Stimulated activated CD8-positive, alpha-beta memory T cell treated with anti-CD3 and anti-CD28 coated beads, Interleukin-4, amount 100 ng/mL, for 1 hour (primary cell): ENCODE measurements at places on chromosomes 1 and 21.

DNA sequence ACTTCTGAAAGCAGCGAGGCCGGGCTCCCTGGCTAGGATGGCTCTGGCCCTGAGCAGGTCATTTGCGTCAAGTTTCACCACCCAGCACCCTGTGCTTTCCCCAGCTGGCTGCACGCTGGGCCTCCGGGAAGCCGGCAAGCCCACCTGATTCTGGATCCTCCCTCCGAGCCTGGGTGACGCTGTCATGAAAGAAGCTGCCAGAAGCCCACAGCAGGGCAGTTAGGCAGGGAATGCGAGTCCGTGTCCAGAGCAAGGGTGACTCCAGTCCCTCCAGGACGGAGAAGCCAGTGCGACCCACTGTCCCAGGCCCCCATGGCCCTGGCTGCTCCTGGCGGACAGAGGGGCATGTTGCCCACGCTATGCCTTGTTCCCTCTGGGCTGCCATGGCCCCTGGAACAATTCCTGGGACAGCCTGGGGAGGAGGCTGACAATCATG, 44.4 kb upstream of the PCBP3 start:
- no peak for DNase-seq

GRCh38 chr1:243378669-243379068, 122.8 kb downstream of the SDCCAG8 start:
- no peak for DNase-seq

- no peak for DNase-seq
These were observed 51.0 kb downstream of the MYSM1 start for GRCh38 chr1:58648842-58649241.

DNA sequence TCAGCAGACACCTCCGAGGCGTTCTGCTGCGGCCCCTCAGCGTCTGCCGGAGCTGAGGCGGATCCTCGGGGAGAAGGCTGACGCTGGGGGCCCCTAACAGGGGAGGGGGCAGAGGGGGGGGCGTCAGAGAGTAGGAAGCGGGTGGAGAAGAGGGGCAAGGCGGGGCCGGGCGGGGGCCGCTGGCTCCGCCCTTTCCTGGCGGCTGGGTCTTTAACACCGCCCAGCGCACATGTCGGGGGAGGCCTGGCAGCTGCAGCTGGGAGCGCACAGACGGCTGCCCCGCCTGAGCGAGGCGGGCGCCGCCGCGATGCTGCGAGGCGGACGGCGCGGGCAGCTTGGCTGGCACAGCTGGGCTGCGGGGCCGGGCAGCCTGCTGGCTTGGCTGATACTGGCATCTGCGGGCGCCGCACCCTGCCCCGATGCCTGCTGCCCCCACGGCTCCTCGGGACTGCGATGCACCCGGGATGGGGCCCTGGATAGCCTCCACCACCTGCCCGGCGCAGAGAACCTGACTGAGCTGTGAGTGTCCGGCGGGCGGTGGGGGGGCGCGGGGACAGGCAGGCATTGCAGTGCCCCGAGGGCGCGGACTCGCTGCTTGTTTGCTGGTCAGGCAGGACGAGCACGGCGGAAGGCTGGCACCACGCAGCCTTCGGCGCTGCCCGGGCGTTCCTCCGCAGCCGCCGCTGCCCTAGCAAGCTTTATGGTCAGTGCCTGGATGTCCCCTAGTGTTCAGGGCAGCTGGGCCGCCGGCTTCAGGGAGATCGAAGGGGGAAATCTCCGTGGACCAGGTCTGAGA, at the start of gene NTRK1:
NTRK1 (plus strand) TSS at position 238 of the 796 bp plus-strand sequence; CDS start at position 308, 70 bp downstream.
- peak; percentile 22 for DNase-seq

DNA sequence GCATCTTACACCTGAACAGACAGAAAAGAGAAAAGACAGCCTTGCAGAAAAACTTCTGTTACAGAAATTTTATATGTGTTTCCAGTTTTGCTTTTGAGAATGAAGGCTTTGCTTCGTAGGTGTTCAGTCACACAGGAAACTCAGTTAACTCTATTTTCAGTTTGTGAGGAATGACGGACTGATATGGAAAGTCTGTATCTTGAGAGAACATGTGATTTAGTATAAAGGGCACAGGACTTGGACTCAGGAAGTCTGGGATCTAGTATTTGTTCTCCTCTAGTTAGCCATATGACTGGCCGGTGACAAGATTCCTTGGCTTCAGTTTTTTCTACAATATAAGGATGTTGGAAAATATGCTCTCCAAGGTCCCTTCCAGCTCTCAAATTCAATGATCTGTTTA, 149.1 kb downstream of the OLFM3 start:
- DNase-seq, result no peak

DNA sequence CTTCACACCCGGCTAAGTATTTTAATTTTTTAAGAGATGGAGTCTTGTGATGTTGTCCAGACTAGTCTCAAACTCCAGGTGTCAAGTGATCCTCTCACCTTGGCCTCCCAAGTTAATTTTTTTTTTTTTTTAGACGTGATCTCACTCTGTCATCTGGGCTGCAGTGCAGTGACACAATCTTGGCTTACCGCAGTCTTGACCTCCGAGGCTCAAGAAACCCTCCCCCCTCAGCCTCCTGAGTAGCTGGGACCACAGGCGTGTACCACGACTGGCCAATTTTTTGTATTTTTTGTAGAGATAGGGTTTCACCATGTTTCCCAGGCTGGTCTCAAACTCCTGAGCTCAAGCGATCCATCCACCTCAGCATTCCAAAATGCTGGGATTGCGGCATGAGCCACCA, 11.7 kb upstream of the IFNLR1 start:
- no peak for DNase-seq

GRCh38 chr1:36609241-36610027, 126.7 kb upstream of the CSF3R start:
- DNase-seq, result peak; percentile 2

DNA sequence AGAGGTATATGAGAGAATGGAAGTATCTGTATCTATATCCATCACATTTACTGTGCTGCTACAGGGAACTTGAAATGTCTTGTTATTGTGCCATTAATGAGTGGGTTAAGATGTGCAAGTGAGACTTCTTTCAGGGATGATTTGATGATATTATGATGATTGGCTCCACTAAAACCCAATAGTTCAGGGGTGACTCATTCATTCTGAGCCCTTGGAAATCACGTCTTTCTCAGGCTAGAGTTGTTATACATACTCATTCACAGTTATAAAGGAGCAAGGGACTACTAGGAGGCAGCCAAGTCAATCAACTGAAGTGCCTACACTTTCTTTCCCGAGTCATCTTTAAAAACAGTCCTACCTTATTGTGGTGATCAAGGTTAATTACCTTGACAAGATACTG, 1109.8 kb upstream of the B3GALT2 start:
- no peak for DNase-seq

- DNase-seq, result no peak
These were observed 13.3 kb downstream of the PTP4A2 start for GRCh38 chr1:31924839-31925238.

GRCh38 chr1:30515755-30516484, 207.5 kb downstream of the MATN1 start:
- DNase-seq, result no peak

DNA sequence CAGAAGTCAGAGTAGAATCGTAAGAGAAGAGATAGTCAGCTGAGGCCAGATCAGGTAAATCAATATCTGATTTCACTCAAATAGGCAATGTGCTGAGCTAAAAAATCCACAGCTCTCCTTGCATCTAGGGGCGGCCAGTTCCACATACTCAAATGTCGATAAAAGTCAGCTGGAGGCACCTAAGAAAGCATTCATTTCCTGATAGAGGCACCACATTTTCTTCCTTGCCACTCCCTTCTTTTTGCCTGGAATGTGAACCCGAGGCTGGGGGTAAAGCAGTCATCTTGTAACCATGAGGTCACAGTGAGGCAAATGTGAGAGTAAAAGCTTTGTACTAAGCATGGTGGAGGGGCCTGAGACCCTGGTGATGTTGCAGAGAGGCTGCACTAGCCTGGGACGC, 24.2 kb upstream of the CTPS1 start:
- no peak for DNase-seq

DNA sequence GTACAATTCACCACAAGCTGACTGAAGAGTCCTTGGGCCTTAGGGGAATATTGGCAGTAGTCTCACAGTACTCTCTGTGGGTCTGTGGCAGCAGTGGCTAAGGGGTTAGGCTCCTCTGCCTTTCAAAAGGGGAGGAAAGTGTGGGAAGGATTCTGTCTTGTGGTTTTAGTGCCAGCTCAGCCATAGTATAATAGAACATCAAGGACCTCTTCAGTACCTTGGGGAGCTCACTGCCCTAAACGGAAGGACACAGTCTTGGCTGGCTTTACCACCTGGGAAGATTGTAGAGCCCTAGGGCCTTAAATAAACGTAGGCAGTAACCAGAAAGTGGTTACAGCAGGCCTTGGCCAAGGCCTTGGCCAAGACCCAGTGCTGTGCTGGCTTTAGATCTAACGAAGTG, 265.7 kb downstream of the COL11A1 start:
- DNase-seq, result no peak

- DNase-seq, result no peak
These were observed 249.3 kb downstream of the ZNF648 start for GRCh38 chr1:181812208-181812607.

- no peak for DNase-seq
These were observed 2.9 kb downstream of the ADORA1 start for GRCh38 chr1:203130358-203130985.

GRCh38 chr1:40974945-40975344, 4.6 kb upstream of the CTPS1 start:
- DNase-seq, result no peak

DNA sequence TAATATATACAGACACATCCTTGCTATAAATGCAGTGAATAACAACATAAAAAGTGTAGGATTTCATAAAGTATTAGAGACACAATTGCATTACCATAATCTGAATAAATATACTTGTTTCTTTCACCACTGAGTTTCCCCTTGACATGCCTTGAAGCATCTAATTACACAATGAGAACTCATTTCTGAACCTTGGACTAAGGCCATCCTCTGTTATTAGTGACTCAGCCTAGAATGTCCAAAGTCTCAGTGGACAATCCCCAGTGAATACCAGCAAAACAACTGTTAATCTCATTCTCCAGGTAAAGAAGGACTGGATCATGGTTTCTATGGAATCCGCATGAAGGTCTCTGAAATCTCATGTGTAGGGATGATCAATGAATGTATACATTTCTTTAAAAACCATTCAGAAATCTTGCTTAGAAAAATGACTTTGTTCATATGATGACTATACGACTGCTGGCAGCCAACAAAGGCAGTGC, at the start of gene OR2L5:
OR2L5 (plus strand) TSS at position 432 of the 482 bp plus-strand sequence. CDS start 8,288 bp downstream, outside the sequence.
- no peak for DNase-seq

DNA sequence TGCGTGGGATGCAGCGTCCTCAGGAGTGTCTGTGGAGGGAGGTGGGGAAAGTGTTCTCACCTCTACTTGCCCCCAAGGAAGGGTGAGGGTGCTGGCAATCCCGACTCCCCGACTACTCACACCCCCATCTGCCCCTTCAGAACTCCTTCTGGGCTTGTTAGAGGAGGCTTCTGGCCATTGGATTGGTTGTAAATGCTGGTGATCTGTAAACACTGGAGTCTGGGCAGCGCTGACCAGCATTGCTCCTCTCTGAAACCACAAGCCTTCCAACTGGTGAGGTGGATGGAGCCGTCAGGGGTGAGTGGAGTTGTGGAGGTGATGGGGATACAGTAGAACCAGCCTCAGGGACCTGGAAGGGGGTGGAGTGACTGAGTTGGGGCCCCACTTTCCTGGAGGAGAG, 59.3 kb downstream of the NKAIN1 start:
- no peak for DNase-seq

GRCh38 chr1:2098839-2099785, 48.9 kb downstream of the PRKCZ start:
- DNase-seq, result no peak

DNA sequence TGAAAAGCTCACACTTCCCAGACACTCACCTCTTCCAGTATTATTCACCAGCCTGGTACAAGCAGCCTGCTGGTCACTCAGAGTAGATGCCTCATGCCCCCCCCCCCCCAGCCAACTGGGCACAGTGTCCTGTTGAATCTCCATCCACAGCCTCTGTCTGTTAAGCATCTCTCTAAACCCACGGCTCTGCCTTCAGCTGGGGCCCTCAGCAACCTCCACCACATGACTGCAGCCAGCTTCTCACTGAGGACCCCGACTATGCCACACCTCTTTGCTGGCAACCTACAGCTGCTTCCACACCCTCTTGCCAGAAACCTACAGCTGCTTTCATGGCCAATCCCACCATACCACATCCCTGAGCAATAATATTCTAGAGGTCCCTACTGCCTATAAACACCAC, 113.1 kb downstream of the RHOU start:
- DNase-seq, result no peak

- no peak for DNase-seq
These were observed 121.6 kb upstream of the SLC25A33 start for GRCh38 chr1:9417695-9418094.

- no peak for DNase-seq
These were observed 751.9 kb upstream of the NEGR1 start for GRCh38 chr1:73034271-73034670.

GRCh38 chr1:161074676-161075368, 5.1 kb upstream of the ARHGAP30 start:
- no peak for DNase-seq

- no peak for DNase-seq
These were observed 6.7 kb downstream of the COQ8A start for GRCh38 chr1:226946841-226947240.

- DNase-seq, result no peak
These were observed 17.2 kb downstream of the NEXN start for GRCh38 chr1:77905603-77906002.

- no peak for DNase-seq
These were observed 34.1 kb upstream of the FHAD1 start for GRCh38 chr1:15212954-15213291.

GRCh38 chr1:197024460-197024859, 42.6 kb downstream of the F13B start:
- DNase-seq, result no peak

GRCh38 chr1:239575113-239575512, 188.7 kb downstream of the CHRM3 start:
- DNase-seq, result no peak

DNA sequence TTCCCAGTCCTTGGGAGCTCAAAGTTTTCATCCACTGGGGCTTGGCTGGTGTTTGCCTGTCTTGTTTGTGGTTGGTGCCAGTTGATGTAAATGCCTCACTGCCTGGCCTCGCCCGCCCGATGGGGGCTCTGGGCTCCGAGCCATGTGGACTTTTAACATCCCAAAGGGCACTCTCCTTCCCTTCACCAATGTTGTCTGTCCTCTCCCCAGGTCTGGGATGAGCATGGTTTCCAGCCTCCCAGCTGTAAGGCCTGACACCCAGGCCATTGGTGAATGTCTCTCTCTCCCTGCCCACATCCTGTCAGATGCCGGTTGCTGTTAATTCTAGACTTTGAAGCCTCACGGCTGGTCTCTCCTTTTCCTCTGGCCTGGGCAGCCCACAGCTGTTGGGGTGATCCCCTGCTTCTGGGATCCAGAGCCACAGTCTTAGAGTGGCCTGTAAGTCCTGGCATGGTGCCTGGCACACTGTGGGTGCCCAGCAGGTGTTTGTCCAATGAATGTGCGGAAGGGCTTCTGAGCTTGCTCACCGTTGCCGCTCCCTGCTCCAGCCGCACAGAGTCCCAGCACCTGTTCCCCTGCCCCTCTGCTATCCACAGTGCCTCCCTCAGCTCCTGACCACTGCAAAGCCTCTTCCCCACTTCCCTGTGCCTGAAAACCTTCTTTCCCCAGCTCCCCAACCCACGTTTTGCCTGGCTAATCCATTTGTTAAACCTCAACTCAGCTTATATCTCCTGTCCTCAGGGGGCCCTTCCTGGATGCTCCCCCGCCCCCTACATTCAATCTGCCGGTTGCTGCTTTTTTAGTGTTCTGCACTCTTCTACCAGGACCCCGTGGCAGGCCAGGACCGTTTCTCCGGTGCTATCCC, 3.3 kb upstream of the C1orf174 start:
- no peak for DNase-seq
